ENCODE measurements at places on chromosomes 6 and 20.

- no peak for DNase-seq
These were observed 6.1 kb downstream of the GSTA5 start for GRCh38 chr6:52834481-52834880.

- peak; percentile 27 for DNase-seq
These were observed 32.0 kb downstream of the ZC2HC1B start for GRCh38 chr6:143896126-143896860.

DNA sequence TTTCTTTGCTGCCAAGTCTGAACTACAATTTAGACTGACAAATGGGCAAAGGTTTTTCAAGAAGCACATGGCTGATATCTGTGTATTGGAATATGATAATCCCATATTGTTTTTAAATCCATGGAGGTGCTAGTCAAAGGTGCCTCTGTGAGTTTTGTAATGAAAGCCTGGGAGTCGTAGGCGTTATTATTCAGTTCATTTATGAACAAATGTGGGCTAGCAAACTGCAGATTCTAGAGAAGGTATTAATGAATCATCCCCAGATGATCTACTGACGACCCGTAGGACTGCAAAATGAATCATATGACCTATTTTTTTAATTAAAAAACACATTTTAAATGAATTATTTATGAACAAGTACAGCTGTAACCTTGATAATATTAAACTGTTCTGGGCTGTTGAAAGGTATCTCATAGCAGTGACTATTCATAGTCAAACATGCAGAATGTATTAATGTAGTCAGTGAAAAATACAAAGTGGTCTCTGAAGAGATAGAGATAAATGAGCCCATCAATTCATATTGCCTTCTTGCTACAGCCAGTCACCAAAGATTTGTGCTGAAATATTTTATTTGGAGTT lies 1317.8 kb upstream of the MAP3K7 start:
- DNase-seq, result no peak

DNA sequence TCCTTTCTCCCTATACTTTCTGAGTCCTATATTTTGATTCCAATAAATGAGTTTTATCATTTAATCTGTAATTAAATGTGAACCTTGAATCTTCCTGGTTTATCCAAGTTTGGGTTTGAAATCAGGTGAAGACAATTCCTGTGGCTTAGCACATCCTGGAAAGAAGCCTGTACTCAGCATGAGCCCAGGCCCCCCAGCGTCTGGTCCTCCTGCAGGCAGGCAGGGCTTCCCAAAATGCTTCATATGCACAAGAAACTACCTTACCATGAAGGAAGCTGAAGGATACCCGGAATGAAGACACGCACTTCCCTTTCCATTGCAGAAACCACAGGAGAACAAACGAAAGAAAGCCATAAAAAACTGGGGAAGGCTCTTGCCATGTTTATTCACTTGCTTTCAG lies 157.4 kb upstream of the PDE10A start:
- no peak for DNase-seq

DNA sequence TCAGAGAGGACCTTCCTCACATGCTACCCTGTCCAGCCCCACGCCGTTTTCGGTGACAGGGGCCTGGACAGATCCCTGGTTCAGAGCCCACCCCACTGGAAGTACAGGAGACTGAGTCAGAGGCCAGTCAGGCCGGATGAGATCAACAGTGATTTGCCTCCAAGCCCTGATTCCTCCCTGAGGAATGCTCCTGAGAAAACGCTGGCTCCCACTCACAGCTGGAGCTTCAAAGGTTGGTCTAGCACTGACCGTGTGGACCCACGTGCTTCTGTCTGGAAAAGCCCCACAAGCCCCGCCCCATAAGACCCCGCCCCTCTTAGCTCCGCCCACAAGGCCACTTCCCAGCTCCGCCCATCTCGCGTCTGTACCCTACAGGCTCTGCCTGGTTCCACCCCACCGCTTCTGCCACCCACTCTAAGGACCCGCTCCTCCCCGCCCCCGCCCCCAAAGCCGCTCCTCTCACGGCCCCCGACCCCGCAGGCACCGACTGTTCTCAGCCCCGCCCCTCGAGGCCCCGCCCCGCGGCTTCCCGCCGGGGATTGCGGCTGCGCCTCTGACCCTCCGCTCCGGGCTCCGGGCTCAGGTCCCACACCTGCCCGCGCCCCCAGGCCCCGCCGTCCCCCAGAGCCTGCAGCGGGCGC lies 64.9 kb upstream of the BHLHE23 start:
- DNase-seq, result peak; percentile 19
